ENCODE measurements at places on chromosomes 5 and 9.

GRCh38 chr5:134994560-134995156 lies 27.0 kb downstream of the CATSPER3 start:
- no peak for DNase-seq

GRCh38 chr5:117590944-117591343 lies 1016.3 kb upstream of the SEMA6A start:
- DNase-seq = no peak

DNA sequence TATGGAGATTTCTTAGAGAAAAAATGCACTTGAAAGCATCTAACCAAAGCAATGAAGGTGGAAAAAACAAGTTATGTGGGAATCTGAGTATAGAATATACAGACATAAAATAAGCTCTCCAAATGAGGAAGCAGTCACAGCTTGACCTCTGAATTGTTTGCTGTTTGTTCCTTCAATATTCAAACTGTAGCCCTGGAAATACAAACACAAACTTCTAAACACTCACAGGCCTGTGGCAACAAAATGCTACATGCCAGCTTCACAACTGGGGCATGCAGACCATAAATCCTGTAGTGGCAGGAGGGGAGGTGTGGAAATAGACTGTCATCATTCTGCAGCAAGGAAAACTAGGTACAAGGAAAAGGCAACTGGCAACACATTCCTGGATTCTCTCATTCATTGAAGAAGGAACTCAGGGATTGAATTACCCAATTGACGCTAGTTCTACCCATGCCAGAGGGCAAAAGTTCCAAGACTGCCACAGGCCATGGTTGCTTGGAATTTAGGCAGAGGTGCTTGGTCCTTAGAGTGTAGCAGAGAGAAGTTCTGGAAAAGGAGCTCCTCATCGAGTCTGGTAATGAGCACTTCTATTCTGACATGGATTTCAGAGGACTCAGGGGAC lies 349.6 kb downstream of the PDE4D start:
- no peak for DNase-seq

GRCh38 chr5:149702934-149703646 lies 27.0 kb upstream of the PPARGC1B start:
- DNase-seq = no peak

DNA sequence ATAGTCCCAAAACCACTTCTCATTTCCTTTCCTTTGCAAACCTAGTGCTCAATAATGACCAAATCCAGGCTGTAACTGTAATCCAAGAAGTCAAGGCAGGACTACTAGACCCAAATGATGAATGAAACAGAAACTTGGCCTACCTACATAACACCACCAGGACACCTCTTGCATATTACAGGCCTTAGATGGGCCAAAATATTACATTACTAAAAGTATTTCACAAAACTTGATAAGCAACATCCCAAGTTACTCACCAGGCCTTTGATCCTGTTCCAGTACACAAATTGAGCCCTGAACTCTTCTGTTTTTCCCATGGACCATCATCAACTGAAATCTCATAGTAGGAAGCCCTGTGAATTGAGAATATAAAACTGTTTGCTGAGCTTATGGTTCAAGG lies 34.8 kb downstream of the NADK2 start:
- no peak for DNase-seq

DNA sequence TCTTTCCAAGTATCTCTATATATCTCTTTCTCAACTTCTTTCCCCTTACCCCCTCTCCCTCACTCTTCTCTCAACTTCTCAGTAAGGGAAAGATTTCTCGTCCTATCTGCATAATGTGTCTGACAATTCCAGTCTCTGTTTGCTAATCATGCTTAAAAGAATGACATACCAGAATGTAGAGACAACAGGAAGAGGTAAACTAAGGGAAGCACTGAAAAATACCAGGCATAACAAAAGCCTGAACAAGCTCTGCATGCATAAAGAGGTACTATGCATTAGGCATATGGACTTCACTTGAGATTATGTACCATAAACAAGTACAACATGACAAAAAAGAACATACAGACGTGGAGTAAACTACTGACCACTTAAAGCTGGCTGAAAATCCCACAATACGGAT lies 62.6 kb downstream of the SEMA5A start:
- DNase-seq = no peak

DNA sequence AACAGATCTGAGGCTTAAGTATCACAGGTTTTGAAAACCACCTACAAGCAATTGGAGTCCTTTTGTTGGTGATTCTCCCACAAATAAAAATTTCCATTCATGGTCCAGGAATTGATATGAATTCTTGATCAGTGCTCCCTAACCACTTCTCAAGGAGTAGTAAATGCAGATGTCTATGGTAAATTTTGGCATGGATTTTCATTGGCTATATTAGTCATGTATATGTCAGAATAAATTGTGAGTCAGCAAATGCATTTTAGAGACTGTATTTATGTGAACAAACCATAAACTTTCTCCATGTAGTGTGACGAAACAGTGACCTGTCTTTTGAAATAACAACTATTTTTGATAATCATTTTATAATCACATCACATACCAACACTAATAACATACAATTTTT lies 611.1 kb downstream of the HTR1A start:
- no peak for DNase-seq

DNA sequence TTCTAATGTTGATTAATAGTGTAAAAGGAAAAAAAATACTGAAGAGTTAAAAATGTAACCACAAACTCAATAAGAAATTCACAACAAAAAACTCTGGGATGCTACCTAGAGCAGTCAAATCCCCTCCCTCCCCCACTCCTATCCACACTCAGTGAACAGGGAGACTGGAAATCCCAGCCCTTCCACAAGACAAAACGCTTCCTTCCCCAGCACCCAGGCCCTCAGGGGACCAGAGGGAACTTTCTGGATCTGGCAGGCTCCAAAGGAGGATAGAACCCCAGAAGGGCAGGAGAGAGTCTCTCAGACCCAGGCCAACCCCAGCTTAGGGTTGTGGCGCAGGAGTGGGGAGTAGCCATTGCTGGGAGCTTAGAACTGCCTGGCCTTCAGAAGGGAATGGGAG lies 55.0 kb downstream of the DCP2 start:
- DNase-seq = no peak

GRCh38 chr9:84310883-84311282 lies 29.7 kb downstream of the SLC28A3 start:
- no peak for DNase-seq

- no peak for DNase-seq
Observed at GRCh38 chr5:177552839-177553455, 1.4 kb downstream of the FAM193B start.

DNA sequence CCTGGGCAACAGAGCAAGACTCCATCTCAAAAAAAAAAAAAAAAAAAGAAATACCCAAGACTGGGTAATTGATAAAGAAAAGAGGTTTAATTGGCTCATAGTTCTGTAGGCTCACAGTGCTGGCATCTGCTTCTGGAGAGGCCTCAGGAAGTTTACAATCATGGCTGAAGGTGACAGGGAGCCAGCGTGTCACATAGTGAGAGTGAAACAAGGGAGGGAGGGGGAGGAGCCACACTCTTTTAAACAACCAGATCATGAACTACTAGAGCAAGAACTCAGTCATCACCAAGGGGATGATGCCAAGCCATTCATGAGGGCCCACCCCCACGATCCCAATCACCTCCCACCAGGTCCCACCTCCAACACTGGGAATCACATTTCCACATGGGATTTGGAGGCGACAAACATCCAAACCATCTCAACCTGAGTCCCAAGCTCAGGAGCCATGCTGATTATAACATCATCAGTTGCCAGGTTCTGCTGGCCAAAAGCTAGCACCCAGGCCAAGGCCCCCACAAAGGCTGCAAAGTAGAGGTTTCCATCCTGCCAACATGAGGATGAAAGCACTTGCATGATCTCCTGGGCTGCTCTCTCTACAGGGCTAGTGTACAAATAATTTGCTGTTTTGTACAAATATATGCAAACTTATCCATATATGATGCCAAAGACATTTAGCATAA lies 15.3 kb downstream of the DENND1A start:
- DNase-seq = no peak

- DNase-seq = no peak
Observed at GRCh38 chr9:73143711-73144328, 7.8 kb upstream of the ANXA1 start.

- DNase-seq = no peak
Observed at GRCh38 chr5:174327317-174327864, 281.9 kb downstream of the NSG2 start.

GRCh38 chr9:137014166-137014565 lies 13.9 kb downstream of the ABCA2 start:
- no peak for DNase-seq

DNA sequence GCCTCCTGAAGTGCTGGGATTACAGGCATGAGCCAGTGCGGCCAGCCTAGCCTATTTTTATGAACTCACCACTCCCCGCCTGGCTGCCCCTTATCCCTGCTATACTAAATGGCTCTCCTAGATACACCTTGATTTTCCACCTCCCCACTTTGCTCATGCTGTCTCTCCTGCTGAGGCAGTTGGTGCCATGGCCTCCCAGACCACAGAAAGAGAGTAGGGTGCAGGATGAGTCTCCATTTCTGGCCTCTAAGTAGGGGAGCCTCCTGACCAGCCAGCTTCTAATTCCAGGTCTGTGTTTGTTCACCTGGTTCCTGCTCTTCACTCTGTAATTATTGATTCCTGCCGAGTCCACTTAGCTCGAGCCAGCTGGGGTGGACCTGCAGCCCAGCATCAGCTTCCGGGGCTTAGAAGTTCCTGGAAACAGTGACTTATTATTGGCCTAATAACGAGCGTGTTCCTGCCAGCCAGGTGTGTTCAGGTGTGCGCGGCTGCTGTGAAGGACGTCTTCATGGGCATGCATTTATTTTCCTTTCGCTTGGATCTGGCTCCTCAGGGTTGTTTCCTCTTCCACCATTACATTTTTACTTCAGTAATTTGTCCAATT lies 34.0 kb downstream of the ZNF618 start:
- no peak for DNase-seq

DNA sequence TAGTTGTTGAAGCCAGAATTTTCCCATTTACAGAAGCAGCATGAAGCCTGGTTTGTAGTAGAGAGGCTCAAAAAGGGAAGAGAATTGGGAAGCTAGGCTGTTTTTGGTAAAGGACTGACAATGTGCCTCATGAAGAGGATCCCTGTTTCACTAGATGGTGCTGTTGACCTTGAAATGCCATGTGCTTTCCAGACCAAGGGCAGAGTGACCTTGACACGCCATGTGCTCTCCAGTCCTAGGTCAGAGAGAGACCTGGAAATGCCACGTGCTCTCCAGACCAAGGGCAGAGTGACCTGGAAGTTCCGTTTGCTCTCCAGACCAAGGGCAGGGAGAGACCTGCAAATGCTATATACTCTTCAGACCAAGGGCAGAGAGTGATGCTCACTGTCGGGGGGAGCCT lies 32.0 kb downstream of the UNC13B start:
- DNase-seq = no peak

- DNase-seq = no peak
Observed at GRCh38 chr9:35673132-35674024, at the start of gene CA9. Gene CA9, plus strand, starts transcription at chr9:35673928. Its CDS starts 32 bp downstream, at chr9:35673960.

DNA sequence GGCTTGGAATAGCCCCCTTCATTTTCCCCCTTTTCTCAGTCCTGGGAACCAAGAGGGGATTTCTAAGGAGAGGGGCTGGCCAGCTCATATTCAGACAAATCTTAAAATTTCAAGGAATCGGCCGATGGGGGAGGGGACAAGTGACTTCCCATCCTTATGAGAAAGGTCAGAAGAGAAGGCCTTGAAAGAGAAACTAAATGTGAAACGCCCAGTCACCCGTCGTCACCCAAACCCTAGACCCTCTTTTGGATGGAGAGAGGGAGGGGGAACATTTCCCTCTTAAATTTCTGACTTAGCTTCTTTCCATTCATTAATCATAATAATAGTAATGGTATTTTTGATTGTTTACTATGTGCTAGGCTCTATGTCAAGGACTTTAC lies 850 bp upstream of the CCL19 start:
- no peak for DNase-seq

DNA sequence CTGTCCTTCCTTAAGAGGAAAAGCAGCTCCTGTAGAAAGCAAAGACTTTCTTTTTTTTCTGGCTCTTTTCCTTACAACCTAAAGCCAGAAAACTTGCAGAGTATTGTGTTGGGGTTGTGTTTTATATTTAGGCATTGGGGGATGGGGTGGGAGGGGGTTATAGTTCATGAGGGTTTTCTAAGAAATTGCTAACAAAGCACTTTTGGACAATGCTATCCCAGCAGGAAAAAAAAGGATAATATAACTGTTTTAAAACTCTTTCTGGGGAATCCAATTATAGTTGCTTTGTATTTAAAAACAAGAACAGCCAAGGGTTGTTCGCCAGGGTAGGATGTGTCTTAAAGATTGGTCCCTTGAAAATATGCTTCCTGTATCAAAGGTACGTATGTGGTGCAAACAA lies 42.3 kb downstream of the NR4A3 start:
- no peak for DNase-seq

DNA sequence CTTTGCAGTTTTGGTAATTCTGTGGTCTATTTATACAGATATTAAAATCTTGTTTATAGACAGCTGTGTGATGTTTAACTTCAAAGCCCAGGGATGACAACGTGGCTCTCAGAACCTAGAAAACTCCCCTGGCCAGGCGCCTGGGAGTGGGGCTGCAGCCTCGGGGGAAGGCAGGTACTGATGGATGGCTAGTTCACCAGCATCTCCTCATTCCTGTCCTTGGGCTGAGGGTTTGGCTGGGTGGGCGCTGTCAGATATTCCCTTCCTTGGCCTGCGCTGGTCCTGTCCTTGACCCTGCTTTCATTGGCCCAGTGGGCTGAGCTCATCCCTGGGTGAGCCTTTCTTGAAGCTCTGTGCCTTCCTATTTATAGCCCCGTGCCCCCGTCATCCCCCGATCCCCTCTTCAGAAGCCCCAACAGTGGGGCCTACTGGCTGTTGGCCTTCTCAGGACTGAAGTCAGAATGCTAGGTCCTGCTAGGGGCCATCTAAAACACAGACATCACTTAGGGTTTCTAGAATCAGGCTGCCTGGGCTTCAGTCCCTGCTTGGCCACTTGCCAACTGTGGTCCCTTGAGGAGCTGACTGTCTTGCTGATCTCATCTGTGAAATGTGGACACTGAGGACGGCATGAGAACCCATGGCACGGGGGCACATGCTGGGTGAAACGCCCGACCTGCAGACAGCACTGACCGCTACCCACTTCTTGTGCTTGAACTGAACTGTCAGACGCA lies 20.9 kb downstream of the SH3GLB2 start:
- no peak for DNase-seq

DNA sequence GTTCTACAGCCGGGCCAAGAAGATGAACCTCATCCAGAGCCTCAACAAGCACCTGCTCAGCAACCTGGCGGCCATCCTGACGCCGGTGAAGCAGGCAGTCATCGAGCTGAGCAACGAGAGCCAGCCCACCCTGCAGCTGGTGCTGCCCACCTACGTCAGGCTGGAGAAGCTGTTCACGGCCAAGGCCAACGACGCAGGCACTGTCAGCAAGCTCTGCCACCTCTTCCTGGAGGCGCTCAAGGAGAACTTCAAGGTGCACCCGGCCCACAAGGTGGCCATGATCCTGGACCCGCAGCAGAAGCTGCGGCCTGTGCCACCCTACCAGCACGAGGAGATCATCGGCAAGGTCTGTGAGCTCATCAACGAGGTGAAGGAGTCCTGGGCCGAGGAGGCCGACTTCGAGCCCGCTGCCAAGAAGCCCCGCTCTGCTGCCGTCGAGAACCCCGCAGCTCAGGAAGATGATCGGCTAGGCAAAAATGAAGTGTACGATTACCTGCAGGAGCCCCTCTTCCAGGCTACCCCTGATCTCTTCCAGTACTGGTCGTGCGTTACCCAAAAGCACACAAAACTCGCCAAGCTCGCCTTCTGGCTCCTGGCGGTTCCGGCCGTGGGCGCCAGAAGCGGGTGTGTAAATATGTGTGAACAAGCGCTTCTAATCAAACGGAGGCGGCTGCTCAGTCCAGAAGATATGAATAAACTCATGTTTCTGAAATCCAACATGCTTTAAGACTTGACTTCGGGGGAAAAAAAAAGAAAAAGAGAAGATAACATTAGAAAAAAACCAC lies 28.5 kb downstream of the AMBP start:
- DNase-seq = no peak

- DNase-seq = no peak
Observed at GRCh38 chr9:77751341-77752091, 103.4 kb upstream of the GNA14 start.

Measured in natural killer cell treated with Interleukin-12 subunit alpha and Interleukin-12 subunit beta and Interleukin-15 and Interleukin-18, amount 100 ng/mL, for 72 hours (primary cell).